ENCODE measurements at places on chromosomes 16 and 17.

DNA sequence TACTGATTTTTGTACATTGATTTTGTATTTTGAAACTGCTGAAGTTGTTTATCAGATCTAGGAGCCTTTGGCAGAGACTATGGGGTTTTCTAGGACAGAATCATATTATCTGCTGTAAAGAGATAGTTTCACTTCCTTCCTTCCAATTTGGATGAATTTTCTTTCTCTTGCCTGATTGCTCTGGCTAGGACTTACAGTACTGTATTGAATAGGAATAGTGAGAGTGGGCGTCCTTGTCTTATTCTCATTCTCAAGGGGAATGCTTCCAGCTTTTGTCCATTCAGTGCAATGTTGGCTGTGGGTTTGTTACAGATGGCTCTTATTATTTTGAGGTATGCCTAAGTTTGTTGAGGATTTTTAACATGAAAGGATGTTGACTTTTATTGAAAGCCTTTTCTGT lies 290.1 kb downstream of the MAP2K4 start:
- DNase-seq = no peak

DNA sequence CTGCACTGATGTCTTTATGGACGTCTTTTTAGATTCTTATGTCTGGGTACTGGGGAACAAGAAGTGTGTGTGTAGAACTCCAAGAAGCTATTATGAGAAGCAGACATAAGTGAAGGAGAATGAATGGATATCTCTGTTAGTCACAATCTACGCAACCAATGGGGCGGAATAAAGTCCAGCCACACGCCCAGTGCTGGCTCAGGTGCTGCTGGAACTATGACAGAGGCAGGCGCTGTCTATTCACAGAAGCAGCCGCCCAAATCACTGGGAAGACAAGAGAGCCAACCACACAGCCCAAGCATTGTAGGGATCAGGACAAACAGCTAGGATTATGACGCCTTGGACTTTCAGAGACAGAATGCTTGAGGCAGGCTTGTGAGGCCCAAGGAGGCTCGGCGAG lies 43.9 kb upstream of the ICAM2 start:
- DNase-seq = no peak

DNA sequence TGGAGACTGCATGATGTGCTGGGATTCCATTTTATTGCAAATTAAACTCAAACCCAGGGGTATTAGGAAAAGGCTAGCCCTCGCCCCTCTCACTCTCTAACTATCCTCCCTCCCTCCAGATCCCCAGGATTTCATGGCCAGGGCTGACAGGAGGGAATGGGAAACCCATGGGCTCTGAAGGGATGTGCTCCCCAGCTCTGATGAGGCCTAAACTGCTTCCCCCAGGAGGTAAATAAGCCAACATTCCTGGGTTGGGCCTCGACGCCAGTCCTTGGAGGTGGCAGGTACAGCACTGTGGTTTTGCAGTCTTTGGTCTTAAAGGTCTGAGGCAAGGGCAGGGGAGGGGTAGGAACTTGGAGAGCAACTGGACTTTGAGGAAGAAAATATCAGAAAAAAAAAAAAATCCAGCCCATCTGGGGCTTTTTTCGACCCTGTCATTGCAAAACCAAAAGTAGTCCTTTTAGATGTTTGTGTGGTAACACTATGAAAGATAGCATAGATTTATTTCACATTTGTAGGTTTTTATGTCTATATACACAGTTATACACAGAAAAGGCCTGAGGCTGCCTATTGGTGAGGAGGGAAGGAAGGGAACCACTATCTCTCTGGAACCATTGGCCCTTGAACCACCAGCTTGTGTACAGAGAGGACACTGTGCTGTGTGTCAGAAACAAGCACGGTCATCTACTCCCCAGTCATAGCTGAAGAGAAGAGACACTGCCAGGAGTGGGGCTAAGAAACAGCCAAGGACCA lies 12.0 kb downstream of the C17orf113 start:
- no peak for DNase-seq

GRCh38 chr16:86604436-86605193 lies 26.3 kb downstream of the FOXL1 start:
- no peak for DNase-seq

DNA sequence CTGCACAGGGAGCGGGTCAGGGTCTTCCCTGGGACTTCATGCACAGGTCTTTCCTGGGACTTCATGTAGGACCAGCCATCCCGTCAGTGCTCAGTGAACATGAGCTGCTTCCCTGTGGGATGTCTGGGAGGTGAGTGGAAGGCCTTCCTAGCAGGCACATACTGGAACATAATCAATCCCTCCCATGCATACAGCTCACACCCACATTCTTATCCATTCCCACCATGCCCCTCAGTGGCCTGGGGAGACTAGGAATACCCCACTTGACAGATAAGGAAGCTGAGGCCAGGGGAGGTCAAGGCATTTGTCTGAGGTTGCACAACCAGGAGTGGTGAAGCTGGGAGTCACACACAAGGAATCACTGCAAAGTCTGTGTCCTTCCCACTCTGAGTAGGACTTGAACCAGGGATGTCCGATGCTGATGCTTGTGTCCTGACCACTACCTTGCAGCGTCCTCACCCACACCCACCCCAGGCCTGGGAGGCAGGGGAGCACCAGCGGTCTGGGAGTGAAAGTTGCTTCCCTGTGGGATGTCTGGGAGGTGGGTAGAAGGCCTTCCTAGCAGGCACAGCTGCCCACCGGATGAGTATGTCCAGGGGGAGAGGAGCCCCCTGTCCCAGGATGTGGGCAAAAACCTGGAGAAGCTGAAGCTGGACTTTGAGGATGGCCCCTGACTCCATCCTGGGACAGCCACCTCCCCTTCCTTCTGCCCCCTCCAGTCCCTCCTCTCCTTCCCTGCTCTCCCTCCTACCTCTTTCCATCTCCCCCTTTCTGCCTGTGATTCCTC lies 1.0 kb upstream of the NLRC5 start:
- no peak for DNase-seq

DNA sequence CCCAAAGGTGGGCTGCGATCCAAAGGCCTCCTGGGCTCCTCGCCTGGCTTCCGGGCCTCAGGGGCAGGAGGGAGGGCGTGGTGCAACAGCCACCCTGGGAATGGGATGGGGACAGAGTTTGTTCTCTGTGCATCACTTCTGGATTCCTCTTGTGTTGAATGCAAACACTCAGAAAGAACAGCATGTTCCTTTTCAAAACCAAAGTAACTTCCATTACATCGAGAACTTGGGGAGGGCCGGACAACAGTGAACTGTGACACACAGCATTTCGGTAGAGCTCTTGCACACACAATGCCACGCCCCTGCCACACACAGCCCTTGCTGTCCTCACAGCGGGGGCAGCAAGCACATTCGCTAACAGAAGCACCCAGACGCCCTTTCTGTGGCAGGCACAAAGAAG lies 36.1 kb upstream of the FASN start:
- DNase-seq = no peak

DNA sequence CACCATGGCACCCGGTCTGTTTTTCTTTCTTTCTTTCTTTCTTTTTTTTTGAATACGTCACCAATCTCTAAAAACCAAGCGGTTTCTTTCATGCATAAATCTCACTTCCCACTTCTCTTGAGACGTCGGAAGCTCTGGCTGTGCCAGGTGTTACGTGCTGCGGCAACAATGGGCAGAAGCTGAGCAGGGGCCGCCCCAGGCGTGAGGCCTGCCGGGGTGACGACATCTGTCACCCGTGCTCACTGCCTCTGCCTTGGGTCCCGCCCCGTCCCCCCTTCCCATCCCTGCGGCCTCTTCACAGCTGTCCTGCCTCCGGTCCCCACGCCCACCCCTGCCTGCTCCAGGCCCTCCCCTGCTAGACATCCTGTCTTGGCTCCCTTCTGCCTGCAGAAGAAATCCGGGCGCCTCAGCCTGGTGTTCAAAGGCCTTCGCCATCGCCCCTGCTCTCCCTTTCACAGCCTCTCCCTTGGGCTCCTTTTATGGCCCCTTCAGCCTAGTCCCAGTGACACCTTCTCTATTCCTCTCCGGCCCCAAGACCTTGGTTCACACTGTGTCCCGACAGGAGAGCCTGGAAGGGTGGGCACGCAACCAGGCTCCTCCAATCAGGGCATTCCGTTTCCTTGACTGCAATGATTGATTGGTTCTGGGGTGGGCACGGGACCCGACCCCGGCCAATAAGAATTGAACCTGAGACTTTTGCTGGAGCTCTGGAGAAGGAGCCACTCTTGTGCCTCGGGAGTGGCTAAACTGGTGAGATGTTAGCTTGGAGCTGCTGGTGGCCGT lies 4.8 kb downstream of the P2RX1 start:
- DNase-seq = no peak

- peak; percentile 98 for DNase-seq
Measured at GRCh38 chr16:29943846-29944799, 17.8 kb upstream of the TMEM219 start.

All from ELR (cell line).